ENCODE measurements at places on chromosomes 5 and 9.
A peak's percentile ranks its signal among the peaks of the same experiment; 100 is the strongest.

GRCh38 chr5:76342474-76342873 lies 60.6 kb upstream of the IQGAP2 start:
- no peak for DNase-seq

DNA sequence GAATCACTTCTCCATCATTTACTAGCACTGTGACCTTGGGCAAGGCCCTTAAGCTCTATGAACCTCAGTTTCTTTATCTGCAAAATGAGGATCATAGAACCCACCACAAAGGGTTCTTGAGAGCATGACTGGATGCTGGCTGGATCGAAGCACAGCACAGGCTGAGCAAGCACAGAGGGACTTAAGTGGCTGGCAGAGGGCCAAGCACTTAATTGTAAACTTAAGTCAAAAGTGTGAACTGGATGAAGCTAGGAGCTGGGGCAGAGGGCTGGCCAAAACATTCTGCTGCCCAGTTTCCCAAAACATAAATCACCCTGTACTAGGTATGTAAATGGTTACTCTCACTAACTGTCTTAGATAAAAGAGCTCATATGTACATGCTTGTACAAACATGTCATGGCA lies 112.3 kb upstream of the WWC1 start:
- DNase-seq: peak; percentile 35

- peak; percentile 36 for DNase-seq
These were observed 5.7 kb downstream of the SPRY4 start for GRCh38 chr5:142319105-142319504.

DNA sequence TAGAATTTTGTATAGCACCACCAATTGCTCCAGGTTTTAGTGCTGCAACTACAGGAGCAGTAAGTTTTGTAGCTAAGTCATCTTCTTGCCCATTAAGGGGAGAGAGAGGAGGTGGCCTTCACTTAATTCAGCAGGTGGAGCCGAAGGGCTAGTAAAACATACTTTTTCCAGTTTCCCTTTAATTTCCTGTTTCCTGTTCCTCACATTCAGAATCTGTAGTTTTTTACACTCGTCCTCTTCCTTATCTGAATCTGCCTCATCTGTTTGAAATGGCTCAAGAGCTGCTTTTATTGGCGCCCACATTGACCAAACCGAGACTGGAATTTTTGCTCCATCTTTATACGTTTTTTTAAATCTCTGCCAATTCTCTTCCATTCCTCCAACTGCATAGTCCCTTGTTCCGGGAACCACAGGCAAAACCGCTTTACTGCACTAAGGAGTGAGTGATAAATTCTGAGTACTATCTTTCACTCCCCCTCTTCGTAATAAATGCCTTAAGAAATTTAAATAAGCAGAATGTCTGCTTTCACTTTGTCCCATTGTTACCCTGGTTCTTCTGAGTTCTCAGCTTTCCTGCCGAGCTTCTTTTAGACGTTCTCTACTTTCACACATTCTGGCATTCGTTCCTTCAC lies 133.9 kb downstream of the DROSHA start:
- no peak for DNase-seq

DNA sequence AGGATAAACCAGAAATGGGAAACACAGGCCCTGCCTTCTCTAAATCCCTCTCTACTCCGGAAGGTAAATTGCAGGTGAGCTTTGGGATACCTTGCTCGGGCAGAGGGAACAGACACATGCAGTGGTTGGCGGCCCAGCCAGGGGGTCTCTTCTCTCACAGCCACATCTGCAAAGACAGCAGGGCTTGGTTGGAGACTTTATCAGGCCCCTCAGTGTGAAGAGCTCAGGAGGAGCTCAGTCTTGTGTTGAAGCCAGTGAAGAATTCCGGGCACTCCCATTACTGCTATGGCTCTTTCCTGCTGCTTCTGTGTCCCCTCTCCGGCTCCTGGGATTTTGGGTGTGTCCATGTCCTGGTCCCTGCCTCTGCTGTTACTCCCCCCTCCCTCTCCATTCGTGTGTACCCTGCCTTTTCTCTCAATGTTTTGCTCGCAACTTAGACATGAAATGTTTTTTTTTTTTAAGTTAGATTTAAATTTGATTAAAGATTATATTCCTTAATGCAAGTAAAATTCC lies 99.8 kb downstream of the TRIO start:
- DNase-seq: no peak

- DNase-seq: no peak
These were observed 7.2 kb upstream of the SMIM32 start for GRCh38 chr5:136200130-136200529.

DNA sequence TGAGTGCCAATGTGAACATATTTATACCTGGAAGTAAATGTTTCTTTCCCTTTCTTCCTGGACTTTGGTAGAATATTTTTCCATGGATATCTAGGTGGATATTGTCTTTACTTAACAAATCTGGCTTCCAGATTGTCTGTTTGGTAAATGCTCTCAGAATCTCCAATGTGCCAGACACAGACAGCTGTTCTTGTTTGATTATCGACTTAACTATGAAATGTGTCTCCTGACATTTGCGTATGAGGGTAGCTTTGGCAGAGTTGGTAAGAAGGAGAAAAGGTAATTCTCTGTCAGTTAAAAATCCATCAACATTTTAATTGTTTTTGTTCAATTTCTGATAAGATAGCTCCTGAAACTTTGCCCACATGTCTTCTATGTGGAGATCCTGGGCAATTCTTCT lies 196.4 kb upstream of the NUDT12 start:
- peak; percentile 55 for DNase-seq

GRCh38 chr5:42026446-42026845 lies 101.4 kb downstream of the FBXO4 start:
- DNase-seq: no peak

DNA sequence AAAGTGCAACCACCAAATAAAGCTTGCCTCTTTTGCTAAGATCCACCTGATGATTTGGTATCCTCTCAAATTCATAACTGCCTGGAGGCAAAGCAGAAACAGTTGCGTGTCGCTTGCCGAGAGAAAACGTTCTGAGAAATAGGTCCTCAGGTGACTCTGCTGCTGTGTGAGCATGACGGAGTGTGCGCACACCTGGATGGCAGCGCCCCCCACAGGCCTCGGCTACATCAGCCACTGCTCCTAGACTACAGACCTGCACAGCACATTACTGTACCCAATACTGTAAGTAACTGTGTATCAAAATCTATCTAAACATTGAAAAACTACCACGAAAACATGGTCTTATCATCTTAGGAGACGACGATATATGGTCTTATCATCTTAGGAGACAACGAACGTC lies 87.4 kb downstream of the CAMSAP1 start:
- DNase-seq: no peak

- peak; percentile 47 for DNase-seq
These were observed 15.1 kb downstream of the PDLIM4 start for GRCh38 chr5:132272311-132273210.

DNA sequence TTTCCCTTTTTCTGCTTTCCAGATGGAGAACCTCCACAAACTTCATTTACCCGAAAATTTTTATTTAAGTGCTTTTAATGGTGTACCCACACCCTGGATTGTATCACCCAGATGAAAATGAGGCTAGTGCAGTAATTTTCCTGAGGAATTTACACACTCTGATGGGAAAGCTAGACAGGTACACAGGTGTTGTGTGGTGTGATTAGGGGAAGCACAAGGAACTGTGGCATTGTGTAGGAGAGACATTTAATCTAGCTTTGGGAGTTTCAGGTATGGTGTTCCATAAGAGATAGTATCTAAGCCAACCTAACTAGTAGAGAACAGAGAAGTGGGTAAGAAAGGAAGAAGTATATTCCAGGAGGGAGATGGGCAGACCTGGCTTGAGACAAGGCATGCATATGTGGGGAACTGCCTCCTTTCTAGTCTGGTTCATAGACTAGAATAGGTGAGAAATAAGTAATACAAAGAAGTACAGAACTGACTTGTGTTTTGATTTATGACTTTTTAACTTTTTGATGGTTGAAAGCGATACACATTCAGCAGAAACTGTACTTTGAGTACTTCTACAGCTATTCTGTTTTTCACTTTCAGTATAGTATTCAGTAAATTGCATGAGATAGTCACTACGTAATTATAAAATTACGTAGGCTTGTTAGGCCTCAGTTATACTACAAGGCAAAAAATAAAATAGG lies 22.9 kb upstream of the ROPN1L start:
- no peak for DNase-seq

- no peak for DNase-seq
These were observed 98.7 kb downstream of the CCDC192 start for GRCh38 chr5:127801751-127802476.

DNA sequence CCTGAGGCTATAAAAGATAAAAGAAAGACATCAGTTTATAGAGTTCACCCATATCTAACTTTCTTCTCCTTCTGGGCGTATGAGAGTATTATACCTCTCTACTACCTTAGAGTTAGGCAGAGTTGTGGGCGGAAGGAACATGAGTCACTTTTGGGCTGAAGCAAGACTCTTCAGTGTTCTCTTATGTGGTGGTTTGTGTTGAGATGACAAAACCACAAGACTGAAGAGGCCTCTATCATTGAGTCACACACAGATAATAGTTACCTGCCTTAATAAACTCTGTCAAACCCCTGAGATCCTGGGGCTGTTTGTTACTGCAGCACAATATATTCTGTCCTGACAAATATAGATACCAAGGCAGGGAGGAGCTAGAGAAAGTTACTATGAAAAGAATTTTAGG lies 184.2 kb downstream of the EFNA5 start:
- DNase-seq: no peak

GRCh38 chr5:93010037-93010436 lies 571.0 kb downstream of the NR2F1-AS1 start:
- DNase-seq: no peak

DNA sequence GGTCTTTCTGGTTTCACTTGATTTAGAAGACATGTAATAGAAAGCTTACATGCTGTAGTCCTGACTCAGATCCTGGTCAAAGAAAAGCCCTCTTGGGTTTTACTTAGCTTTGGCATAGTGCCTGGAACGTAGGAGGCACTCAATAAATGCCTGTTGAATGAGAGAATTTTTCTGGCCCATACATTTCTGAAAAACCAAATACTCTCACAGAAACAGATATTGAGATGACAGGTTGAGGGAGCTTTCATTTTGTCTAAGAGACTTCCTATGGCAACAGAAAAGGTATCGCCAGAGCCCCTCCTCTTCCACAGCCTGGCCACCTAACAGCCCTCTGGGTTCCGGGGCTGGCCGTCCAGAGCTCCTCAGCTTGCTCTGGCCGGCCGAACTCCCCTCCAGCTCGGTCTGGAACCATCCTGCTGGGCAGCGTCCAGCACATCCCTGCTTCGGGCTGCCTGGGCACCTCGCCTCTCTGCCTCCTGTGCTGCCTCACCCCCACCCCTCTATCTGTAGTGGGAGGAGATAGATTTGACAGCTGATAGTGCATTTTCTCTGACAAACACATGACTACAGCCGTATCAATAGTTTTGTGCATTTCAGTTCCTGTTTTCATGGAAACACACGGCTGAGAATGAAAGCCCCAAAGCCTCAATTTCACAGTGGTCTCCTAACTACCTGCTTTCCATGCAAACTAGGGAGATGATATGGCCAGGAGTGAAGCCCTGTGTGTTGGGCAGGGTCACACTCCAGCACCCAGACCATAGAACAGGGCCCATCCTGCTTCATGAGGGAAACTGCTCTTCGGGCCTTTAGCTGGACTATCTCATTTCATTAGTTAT lies 1.1 kb downstream of the IL4 start:
- no peak for DNase-seq

GRCh38 chr9:76067696-76068095 lies 177.2 kb downstream of the PCSK5 start:
- DNase-seq: no peak

- no peak for DNase-seq
These were observed at the start of gene SH2D3C for GRCh38 chr9:127778280-127779135. Gene SH2D3C (minus strand): TSS chr9:127778666. CDS start chr9:127778627, 39 bp downstream.

- DNase-seq: no peak
These were observed 56.7 kb upstream of the ACTBL2 start for GRCh38 chr5:57539281-57539701.

DNA sequence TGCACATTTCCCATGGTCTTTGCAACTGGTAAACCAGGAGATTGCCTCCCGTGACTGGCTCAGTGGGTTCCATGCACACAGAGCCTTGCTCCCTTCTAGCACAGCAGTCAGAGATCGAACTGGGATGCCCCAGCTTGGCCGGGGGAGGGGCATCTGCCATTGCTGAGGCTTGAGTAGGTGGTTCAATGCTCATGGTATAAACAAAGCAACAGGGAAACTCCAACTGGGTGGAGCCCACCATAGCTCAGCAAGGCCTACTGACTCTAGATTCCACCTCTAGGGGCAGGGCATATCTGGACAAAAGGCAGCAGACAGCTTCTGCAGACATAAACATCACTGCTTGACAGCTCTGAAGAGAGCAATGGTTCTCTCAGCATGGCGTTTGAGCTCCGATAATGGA lies 67.0 kb upstream of the PPP1R2B start:
- no peak for DNase-seq

DNA sequence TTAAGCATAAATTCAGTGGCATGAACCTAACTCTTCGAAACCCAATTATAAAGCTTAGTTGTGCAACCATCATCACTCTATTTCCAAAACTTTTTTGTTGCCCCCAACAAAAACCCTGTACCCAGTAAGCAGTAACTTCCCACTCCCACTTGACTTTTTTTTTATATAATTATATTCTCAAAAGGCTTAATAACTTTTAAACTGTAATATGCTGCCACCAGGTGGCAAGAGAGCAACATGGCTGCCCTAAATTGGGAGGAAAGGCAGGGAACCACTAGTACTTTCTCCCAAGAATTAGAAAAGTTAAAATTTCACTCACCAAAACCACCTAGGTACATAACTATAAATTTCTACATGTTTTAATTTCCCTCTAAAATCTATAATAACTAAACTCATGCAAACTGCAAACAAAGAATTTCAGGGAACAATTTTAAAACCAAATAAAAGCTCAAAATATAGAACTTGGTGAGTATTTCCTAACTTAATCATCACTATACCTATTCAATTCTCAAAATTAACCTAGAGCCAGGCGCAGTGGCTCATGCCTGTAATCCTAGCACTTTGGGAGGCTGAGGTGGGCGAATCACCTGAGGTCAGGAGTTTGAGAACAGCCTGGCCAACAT lies 50.2 kb upstream of the RNF38 start:
- peak; percentile 12 for DNase-seq

DNA sequence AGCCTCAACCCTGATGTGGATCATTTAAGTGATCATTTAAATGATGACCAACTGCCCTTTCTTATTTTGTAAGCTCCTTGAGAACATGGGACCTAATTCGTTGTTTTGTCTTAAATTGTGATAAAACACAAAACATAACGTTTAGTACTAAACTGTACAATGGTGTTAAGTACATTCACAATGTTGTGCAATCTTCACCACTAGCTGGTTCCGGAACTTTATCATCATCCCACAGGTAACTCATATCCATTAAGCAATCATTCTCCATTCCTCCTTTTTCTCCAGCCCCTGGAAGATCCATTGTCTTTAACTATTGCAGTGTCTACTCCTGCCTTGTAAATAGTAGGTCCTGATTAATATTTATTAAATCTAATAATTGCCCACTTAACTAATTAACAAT lies 460.5 kb upstream of the BRINP1 start:
- no peak for DNase-seq
